ENCODE measurements at places on chromosomes 1 and 21.

DNA sequence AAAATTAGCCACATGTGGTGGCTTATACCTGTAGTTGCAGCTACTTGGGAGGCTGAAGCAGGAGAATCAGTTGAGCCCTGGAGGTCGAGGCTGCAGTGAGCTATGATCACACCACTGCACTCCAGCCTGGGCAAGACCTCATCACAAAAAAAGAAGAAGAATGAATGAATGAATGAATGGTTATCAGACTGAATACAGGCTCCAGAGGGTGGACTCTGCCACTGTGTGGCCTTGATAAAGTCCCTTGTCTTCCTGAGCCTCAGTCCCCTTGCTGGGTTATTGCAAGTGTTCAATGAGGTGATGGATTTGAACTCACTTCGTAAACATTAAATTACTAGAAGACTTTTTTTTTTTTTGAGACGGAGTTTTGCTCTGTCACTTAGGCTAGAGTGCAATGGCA lies 24.7 kb downstream of the SHISAL2A start:
- DNase-seq: no peak

GRCh38 chr1:166975361-166976129 lies at the start of gene ILDR2:
TSS of gene ILDR2 (minus strand) at chr1:166975540. CDS start at chr1:166975268, 272 bp downstream.
- peak; percentile 74 for DNase-seq

DNA sequence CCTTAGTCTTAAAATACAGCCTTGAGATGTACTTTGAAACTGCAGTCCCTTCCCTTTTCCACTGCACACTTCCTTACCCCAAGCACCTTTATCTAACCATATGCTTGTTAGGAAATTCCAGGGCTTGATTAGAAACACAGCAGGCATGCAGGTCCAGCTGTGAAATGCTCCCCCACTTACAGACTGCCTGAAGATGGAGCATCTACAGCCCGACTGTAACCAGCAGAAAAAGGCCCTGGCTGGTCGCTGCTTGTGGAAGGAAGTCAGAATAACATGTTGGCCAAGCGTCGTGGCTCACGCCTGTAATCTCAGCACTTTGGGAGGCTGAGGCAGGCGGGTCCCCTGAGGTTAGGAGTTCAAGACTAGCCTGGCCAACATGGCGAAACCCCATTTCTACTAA lies 37.2 kb downstream of the VN1R5 start:
- no peak for DNase-seq

DNA sequence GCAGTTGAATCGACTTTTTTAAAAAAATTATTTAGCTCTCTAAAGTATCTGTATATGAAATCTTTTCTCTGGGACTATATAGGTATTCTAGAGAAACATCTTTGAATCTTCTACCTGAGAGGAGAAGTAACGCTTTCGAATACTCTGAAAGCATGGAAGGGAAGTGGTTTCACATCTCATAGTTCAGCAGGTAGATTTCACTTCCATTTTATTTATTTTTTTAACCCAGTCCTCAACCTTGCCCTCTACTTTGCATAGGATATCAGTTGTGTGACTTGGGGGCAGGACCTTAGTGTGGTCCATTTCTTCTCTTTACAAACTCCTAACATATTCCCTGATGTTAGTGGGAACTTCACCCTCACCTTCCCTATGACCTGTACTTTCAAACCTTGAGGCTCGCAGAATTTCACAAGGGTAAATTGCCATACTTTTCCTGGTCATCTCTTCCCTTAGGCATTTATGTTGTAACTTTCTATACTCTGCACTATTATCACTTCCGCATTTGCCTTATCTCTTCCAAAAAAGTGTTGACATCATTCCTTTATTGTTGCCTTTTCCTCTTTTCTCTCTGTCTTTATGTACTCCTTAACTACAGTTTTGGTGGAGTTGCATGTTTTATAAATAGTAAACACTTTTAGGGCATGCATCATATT lies 1208.5 kb upstream of the ADGRL4 start:
- DNase-seq: no peak

- DNase-seq: no peak
Observed at GRCh38 chr1:64967381-64967780, 1.0 kb upstream of the JAK1 start.

DNA sequence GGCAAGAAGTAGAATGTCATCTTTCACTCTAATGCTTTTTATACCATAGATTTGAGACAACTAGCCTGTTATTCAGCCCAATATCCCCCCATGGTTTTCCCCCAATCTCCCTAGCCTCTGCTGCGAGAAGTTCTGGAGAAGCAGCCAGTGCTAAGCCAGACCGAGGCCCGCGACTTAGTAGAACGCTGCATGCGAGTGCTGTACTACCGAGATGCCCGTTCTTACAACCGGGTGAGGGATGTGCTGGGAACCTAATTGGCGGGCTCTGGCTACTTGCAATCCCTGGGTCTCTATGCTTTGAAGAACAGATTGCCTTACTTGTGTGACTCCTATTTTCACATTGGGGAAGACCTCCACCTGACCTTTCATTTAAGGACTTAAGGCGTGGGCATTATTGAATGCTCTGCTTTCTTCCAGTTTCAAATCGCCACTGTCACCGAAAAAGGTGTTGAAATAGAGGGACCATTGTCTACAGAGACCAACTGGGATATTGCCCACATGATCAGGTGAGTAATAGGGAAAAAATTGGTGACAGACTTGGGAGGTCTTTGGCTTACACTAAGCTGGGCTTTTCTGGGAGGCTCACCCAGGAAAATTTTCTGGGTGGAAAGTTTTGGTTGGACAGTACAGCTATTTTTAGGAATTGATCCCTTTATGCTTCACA lies 1.9 kb downstream of the PSMB4 start:
- DNase-seq: no peak

DNA sequence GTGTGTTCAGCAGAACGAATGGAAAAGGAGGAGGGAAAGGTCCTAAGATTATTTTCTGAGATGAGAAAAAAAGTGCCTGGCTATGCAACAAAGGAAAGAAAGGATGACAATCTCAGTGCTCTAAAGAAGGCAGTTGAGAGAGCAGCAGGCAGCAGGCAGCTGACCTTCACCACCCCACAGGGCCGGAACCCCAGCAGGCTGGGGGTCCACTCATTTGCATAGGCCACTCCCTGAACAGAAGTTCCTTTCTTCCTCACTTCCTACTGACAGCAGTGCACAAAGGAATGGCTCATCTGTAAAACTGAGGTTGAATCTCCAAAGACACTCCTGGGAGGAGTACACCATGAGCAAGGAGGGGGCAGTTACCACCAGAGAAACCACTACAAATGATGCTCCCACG lies 41.4 kb upstream of the TNR start:
- DNase-seq: no peak

GRCh38 chr21:36695671-36696389 lies 3.1 kb upstream of the SIM2 start:
- DNase-seq: no peak

GRCh38 chr1:189510827-189511226 lies 966.8 kb downstream of the BRINP3 start:
- DNase-seq: no peak

DNA sequence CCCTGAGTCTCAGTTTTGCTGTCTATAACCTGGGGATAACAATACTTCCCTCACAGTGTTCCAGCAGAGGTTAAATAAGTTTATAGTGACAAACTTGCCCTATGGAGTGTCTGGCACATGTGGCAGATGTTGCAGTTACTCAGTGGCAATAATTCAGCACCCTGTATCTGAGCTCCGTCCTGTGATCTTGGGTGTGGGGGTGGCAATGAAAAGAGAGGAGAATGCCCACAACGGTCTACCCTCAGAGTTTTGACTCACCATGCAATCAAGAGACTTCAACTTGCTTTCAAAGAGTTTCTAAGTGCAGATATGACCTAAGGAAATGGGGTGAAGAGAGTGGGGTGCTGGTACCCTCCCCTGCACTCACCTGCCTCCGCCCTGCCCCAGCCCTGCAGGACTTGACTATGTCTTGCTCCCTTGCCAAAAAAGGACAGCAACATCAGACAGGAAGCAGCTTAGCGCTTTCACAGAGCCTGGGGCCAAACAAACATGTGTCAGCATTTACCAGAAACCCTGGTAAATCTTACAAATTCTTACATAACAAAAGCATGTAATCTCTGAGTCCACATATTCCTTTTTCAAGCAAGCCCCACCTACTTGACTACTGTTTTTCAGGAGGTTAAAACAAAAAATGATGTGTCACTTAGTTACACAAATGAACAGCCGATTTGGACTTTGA lies 185.1 kb upstream of the CAMK1G start:
- DNase-seq: no peak

DNA sequence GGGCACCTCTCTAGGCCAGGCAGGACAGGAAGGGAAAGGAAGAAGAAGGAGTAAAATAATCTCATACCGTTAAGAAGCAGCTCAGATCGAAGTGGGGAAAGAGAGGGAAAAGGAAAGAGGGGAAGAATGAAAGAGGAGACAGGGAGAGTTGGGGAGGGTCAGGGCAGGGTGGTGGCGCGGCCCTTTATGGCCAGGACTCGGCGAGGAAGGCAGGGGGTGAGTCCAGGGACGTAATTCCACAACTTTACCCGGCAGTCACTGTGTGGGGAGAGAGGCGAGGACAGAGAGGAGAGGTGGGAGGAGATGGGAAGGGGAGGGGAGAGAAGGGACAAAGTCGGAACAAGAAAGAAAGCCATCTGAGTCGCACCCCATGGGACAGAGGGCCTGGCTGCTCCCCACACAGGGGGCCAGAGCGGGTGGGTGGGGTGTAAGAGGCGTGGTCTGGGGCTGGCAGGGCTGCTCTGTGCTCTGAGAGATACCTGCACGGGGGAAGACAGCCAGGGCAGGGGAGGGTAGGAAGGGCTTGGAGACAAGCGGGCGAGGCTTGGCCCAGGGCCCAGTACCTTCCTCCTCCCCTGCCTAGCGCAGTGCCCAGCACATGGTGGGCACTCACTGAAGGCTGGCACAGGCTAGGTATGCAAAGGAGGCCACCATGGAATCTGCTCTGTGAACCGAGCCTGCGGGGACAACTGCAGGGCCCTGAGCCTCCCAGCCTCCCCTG lies 49.4 kb downstream of the KIF21B start:
- DNase-seq: no peak

DNA sequence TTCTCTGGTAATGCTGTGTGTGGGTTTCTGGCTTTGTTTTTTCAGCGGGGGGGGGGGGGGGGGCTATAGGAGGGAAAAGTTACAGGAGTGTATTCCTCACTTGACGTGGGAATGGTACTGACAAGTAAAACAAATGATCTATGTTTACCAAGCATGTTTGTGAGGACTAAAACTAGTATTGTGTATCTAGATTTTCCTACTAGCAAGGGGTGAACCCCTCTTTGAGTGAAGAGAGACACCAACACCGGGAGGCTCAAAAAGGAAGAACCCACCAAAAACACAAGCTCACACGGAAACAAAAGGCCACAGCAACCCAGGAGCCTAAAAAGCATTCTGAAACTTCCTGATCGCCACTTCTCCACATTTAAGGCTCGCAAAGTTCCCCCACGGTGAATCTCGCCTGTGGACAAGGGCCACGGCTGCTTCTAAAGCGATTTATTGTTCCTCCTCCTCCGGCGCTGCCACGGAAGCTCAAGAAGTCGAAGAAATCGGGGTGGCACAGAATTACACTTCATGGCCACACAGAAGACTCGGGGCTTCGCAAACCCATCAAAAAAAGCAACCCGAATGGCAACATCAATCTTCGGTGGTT lies 703 bp downstream of the PUM1 start:
- no peak for DNase-seq

DNA sequence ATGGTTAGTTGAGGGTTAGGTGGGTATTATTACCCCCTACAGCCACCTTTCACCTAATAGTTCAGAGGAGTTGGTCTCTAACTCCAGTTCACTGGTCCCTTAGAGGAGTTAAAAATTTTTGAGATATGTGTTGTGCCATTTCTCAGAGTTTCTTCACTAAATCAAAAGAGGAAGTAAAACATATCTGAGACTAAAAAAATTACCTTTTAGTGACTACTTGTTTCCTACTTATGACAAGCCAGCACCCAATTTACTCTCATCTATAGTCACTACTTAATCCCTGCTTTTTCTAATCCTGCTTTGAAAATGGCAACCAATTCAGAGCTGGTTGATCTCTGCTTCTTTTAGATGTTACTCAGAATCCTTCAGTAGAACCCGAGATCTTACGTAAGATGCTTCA lies 1316.8 kb upstream of the B3GALT2 start:
- no peak for DNase-seq

GRCh38 chr1:215631489-215631888 lies 64.4 kb downstream of the KCTD3 start:
- DNase-seq: no peak

DNA sequence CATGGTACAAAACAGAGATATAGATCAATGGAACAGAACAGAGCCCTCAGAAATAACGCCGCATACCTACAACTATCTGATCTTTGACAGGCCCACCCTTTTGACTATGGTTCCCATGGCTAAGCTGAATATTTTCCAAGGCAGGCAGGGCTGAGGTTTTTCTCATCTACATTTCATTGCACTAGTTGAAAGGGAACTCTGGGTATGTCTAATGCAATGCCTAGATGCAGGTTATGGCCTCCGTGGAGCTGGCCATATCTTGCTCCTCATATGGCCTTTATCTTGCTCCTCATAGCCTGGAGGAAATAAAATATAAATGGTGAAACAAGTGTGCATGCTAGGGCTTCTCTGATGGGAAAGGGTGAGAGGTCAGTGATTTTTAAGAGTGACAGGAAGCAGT lies 10.6 kb downstream of the SPRR5 start:
- DNase-seq: no peak

DNA sequence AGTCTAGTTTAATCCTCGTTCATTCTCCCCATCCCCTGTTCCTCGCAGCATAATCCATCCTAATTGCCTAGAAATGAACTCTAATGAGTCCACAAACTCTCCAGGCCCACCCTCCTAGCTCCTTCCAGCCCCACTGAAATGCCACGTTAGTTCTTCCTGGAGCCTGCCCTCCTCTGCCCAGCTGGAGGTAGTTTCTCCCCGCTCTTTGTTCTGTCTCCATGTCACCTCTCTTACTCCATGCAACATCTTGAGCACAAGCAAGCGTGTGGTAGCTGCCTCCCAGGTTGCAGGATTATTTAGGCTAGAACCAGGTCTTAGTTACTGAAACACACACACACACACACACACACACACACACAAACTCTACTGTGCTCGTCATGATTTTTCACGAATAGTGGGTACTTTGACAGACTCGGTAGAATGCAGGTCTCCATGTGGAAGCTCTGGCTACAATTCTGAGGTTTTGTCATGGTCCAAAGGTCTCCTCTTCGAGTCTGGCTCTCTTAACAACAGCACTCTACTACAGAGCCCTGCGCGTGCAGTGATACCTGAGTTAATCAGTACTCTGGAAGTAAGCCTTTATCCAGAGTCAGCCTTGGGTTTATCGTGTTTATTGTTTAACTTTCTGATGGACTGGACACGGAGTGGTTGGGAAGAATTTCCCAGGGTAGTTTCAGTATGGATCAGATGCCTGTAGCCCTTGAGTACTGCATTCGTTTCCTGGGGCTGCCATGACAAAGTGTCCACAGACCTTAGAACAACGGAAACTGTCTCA lies 27.5 kb downstream of the HUNK start:
- no peak for DNase-seq

GRCh38 chr1:78177708-78178270 lies 132.0 kb downstream of the GIPC2 start:
- no peak for DNase-seq
